Lower lobe of right lung (tissue), 2 donors: ENCODE measurements at places on chromosomes 2 and 18.
A peak's percentile ranks its signal among the peaks of the same experiment; 100 is the strongest.

DNA sequence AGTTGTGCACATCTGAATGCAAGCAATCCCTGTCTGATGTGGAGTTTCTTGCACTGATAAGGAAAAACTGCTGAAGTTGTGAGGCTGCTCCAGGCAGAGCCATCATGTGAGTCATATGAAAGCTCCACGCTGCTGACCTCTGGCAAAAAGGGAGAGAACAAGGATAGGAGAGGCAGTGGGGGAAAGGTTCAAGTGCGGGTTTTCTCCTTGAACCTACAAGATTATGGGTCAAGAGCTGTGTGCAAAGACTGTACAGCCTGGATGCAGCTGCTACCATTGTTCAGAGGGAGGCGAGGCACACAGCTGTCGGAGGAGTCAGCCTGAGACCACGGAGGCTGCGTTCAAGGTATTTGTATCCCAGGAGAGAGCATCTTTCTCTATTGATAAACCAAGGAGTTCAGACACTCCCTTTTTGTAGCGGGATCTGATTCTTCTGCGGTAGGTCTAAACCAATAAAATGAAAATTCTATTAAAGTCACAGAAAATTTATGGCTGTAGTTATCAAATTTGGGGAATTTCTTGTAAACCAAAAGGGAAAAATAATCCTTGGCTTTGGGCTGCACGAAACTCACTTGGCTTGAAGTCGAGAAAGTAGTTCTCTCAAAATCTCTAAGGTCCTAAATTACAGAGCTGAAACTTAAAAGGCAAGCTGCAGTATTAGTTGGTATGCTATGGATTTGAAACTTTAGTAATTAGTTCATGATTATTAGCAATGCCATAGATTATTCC is at the start of gene CDK15:
Gene CDK15, plus strand, starts transcription at position 96 of the 729 bp plus-strand sequence. Its CDS starts 128 bp downstream, at position 224.
- H3K27ac ChIP-seq = peak within 1 kb of the TSS; percentile 6
- DNase-seq = no peak

GRCh38 chr2:20103530-20103929 is 52.1 kb upstream of the LAPTM4A start:
- no peaks in the 10 kb centered on the region for H3K27me3 ChIP-seq
- no peak for DNase-seq
- no peak overlapping the region for H3K27ac ChIP-seq

DNA sequence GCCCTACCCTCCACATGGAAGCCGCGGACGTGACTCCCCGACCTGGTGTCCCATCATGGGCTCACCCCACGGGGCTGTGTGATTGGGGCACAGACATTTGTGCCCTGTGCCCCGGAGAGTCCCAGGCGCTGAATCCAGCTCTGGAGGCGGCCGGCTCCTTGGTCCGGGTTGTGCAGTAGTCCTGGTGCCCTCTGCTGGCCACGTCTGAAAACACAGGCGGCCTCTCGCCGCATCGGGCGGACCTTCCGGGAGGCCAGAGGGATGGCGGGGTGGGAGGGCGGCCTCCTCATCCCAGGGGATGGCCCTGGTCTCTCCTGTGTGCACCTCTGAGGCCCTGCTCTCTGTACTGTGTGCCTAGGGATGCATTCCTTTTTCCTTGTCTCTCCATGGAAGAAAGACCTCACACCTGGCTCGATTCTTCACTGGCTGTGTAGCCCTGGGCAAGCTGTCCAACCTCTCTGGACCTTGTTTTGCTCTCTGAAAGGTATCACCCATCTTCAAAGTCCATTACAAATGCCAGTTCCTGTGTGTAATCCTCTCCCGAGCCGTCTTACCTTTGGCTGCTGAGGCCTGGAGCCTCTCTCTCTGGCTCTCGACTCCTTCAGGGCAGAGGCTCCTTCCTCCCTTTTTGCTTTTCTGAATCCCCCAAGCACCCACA is 27.6 kb downstream of the CELF4 start:
- H3K4me3 ChIP-seq = no peak overlapping the region
- H3K27me3 ChIP-seq = peaks cover 40% of the 10 kb centered on the region
- H3K36me3 ChIP-seq = no peaks in the 10 kb centered on the region
- H3K27ac ChIP-seq = no peak overlapping the region
- H3K4me1 ChIP-seq = no peaks in the 10 kb centered on the region

DNA sequence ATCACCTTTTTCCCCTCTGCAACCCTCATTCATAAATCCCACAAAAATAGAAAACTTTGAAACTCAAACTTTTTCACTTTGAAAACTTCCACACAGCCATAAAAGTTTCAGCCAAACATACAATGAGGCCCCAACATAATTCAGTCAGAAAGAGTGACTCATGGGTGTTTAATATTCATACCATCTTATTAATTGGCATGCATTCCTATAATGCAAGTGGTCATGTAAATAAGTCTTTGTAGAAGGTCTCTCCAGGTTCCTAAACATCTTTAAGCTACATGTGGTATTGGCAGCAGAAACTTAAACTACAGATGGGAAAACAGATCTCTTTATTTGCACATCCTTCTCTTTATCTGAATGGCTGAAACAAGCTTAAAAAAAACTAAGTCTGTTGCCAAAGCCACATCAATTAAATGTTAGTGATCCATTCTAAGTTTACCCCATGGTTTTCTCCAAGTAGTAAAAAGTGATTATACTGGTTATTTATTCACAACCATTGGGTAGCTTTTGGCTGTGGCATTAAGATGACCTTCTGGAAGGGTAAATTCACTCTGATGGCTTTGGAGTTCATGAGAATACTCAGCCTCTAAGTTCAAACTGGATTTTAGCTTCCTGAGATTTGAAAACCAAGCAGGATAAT is 70.2 kb upstream of the LYPD1 start:
- no peaks in the 10 kb centered on the region for H3K4me1 ChIP-seq
- DNase-seq = no peak
- no peak overlapping the region for H3K4me3 ChIP-seq
- H3K27ac ChIP-seq = no peak overlapping the region
- no peaks in the 10 kb centered on the region for H3K27me3 ChIP-seq

GRCh38 chr2:153477636-153478288 is 800 bp downstream of the RPRM start:
- H3K27me3 ChIP-seq = peaks cover 53% of the 10 kb centered on the region
- H3K27ac ChIP-seq = no peak overlapping the region
- no peaks in the 10 kb centered on the region for H3K36me3 ChIP-seq
- peaks cover 27% of the 10 kb centered on the region for H3K4me1 ChIP-seq
- H3K4me3 ChIP-seq = peak overlapping the region; percentile 58

GRCh38 chr2:17835516-17835915 is 19.3 kb downstream of the MSGN1 start:
- no peak overlapping the region for H3K27ac ChIP-seq
- DNase-seq = no peak
- no peak overlapping the region for H3K4me3 ChIP-seq
- H3K4me1 ChIP-seq = no peaks in the 10 kb centered on the region

GRCh38 chr2:108154366-108155061 is 85.3 kb upstream of the SULT1C3 start:
- no peaks in the 10 kb centered on the region for H3K27me3 ChIP-seq
- no peaks in the 10 kb centered on the region for H3K36me3 ChIP-seq
- H3K27ac ChIP-seq = no peak overlapping the region
- no peaks in the 10 kb centered on the region for H3K4me1 ChIP-seq
- H3K4me3 ChIP-seq = no peak overlapping the region

DNA sequence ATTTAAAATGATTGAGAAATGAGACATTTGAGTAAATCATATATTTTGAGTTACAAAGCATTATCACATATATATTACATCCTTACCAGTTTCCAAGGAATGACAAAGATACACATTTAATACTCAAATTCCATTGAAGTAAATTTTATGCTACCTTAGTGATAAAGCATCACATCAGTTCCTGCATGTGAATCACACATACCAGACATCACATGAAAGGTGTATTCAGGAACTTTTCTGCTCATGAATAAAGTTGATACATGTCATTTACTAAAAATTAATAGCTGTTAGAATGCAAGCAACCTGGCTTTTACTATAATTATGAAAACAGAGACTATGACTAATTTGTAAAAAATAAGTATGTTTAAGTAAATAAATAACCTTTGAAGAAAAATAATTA is 548.8 kb upstream of the SLC39A10 start:
- no peak overlapping the region for H3K4me3 ChIP-seq
- DNase-seq = no peak
- no peak overlapping the region for H3K27ac ChIP-seq
- H3K36me3 ChIP-seq = no peaks in the 10 kb centered on the region

DNA sequence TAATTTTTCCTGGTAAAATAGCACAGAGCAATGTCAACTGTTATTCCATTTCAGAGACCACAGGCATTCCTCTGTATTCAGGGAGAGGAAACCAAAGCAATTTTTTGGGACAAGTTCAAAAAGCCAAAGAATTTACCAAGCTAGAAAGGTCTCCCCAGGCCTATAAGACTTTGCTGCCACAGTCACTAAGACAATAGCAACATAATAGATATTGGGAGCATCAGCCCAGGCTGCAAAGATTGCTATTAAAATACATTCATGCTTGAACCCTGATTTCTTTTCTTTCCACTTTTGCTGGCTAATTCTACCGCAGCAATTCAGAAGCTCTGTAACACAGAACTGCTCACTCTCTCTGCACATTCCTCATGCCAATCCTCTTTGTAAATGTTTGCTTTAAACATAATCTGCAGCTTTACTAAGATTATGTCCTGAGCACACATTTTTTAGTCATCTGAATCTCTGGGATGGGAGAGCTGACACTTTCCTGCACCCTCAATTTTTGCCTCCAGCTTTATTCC is 76.3 kb downstream of the CLHC1 start:
- peaks cover 99% of the 10 kb centered on the region for H3K4me1 ChIP-seq
- H3K4me3 ChIP-seq = no peak overlapping the region
- no peak overlapping the region for H3K27ac ChIP-seq

DNA sequence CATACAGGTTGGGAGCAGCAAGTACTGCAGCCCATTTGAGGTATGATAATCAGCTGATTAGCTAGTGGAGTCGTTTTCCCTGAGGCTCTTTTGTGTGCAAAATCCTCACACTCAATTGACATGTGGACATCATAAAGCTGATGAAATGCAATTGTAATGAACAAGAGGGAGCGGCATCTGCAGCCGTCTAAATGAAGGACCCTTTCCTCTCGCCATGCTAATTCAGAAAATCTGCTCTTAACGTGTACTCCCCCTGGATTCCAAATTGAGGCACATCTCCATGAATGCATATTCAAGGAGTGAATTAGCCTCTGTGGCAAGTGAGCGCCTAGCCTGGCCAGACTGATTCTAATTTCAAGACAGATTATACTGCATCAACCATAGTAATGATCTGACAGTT is 260.9 kb upstream of the ATP5MC3 start:
- no peaks in the 10 kb centered on the region for H3K4me1 ChIP-seq
- peaks cover 4% of the 10 kb centered on the region for H3K27me3 ChIP-seq
- no peak for DNase-seq
- H3K4me3 ChIP-seq = no peak overlapping the region
- no peaks in the 10 kb centered on the region for H3K36me3 ChIP-seq
- no peak overlapping the region for H3K27ac ChIP-seq

GRCh38 chr2:135096665-135097446 is 44.8 kb downstream of the RAB3GAP1 start:
- no peaks in the 10 kb centered on the region for H3K27me3 ChIP-seq
- H3K4me1 ChIP-seq = peaks cover 7% of the 10 kb centered on the region
- H3K27ac ChIP-seq = no peak overlapping the region
- H3K36me3 ChIP-seq = peaks cover 37% of the 10 kb centered on the region
- no peak overlapping the region for H3K4me3 ChIP-seq

DNA sequence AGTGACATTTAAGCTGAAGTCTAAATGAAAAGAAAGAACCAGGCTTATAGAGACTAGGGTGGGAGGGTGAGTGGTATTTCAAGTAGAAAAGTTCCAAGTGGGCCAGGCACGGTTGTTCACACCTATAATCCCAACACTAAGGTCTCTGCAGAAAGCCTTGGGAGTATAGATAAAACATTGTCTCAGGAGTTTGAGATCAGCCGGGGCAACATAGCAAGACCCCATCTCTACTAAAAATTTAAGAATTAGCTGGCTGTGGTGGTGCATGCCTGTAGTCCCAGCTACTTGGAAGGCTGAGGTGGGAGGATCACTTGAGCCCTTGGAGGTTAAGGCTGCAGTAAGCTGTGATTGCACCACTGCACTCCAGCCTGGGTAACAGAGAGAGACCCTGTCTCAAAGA is 143.4 kb upstream of the PKDCC start:
- no peaks in the 10 kb centered on the region for H3K36me3 ChIP-seq
- no peak overlapping the region for H3K27ac ChIP-seq
- no peaks in the 10 kb centered on the region for H3K4me1 ChIP-seq
- DNase-seq = no peak

DNA sequence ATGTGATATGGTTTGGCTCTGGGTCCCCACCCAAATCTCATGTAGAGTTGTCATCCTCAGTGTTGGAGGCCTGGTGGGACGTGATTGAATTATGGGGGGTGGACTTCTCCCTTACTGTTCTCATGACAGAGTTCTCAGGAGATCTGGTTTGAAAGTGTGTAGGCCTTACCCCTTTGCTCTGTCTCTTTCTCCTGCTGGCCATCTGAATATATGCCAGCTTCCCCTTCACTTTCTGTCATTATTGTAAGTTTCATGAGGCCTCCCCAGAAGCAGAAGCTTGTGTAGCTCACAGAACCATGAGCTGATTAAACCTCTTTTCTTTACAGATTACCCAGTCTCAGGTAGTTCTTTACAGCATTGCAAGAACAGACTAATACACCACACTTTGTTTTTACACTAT is 222.3 kb downstream of the DOK6 start:
- no peaks in the 10 kb centered on the region for H3K4me1 ChIP-seq
- no peaks in the 10 kb centered on the region for H3K27me3 ChIP-seq
- H3K4me3 ChIP-seq = no peak overlapping the region
- no peak overlapping the region for H3K27ac ChIP-seq
- DNase-seq = no peak

DNA sequence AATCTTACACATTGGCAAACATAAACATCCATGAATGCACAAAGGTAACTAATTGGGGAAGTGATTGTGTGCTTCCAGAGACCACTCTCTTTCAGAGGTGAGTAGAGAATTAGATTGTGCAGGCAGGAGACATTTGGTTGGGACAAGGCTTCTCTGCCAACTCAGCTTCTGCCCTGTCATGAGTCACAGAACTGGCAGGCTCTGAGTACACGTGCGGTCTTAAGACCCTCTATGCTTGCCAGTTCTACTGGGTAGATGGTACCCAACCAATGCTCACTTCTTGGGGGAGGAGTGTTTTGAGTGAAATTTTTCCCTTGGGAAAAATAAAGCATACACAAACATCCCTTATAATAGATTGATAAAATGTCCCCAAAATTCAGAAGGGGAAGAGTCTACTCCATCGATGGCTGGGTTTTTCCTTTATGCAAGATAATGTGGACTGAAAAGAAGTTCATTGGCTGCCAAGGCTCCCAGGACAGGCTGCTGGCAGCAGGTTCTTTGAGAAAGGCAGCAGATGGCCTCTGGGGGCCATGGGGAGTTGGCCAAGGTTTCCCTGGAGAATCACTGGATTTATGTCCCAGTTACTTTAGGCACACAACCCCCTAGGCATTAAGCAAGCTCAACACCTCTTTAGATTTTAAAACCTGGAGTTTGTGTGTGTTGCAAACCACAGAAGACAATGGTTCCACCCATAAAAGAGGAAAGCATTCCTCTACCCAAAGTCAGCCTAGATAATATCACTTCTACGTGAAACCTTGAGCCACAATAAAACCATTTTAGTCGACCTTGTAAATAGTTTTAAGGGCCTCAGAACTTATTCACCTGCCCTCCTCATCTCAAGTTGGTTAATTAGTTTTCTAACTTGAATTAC is 417.0 kb downstream of the TXNL1 start:
- H3K4me1 ChIP-seq = no peaks in the 10 kb centered on the region
- H3K27me3 ChIP-seq = no peaks in the 10 kb centered on the region
- H3K36me3 ChIP-seq = no peaks in the 10 kb centered on the region
- no peak overlapping the region for H3K27ac ChIP-seq
